ENCODE measurements at places on chromosomes 4 and X. TPM values are rescaled to one million over a fixed set of nuclear protein-coding genes. Genes with fewer than 3 reads are reported as not detected.
A peak's percentile ranks its signal among the peaks of the same experiment; 100 is the strongest.

Gene PABPC1L2B
- total RNA-seq = not detected

GRCh38 chrX:49041744-49042580, 1.2 kb downstream of the TFE3 start:
- no peaks in the 10 kb centered on the region for H3K27me3 ChIP-seq
- H3K4me3 ChIP-seq = peak overlapping the region; percentile 93
- peak overlapping the region; percentile 94 for H3K27ac ChIP-seq
- peaks cover 28% of the 10 kb centered on the region for H3K4me1 ChIP-seq
- peak; percentile 32 for DNase-seq

GRCh38 chr4:95537863-95538488, 10.8 kb downstream of the UNC5C start:
- no peaks in the 10 kb centered on the region for H3K36me3 ChIP-seq
- no peak overlapping the region for H3K27ac ChIP-seq
- H3K27me3 ChIP-seq = peaks cover 8% of the 10 kb centered on the region
- DNase-seq = no peak

- H3K4me3 ChIP-seq = no peak overlapping the region
- no peaks in the 10 kb centered on the region for H3K4me1 ChIP-seq
- no peak for DNase-seq
- no peaks in the 10 kb centered on the region for H3K36me3 ChIP-seq
Measured at GRCh38 chr4:24248674-24249630, 335.4 kb downstream of the DHX15 start.

Gene SPATA18
- not detected for total RNA-seq

DNA sequence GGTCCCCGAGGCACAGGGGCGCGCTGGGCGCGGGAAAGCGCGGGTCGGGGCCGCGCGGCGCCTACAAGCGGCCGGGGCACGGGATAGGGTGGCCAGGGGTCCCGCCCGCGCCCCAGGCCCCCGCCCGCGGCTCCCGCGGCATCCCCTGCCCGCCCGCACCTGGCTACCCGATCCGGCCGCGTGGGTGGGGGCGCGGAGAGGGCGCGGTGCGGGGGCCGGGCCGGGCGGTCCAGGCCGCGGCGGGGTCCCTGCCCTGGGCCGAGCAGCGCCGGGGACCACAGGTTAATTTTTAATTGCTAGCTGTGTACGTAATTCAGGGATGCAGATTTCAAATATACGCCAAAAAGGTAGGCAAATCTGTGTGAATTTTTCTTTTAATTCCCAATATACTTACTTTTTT, 44.3 kb upstream of the FAM47C start:
- DNase-seq = no peak
- H3K36me3 ChIP-seq = peaks cover 1% of the 10 kb centered on the region
- no peak overlapping the region for H3K4me3 ChIP-seq
- no peaks in the 10 kb centered on the region for H3K4me1 ChIP-seq
- H3K27ac ChIP-seq = no peak overlapping the region
- H3K27me3 ChIP-seq = no peaks in the 10 kb centered on the region

GRCh38 chr4:60709061-60709460, 491.1 kb upstream of the ADGRL3 start:
- DNase-seq = no peak
- no peak overlapping the region for H3K4me3 ChIP-seq
- no peaks in the 10 kb centered on the region for H3K36me3 ChIP-seq
- H3K27me3 ChIP-seq = no peaks in the 10 kb centered on the region

DNA sequence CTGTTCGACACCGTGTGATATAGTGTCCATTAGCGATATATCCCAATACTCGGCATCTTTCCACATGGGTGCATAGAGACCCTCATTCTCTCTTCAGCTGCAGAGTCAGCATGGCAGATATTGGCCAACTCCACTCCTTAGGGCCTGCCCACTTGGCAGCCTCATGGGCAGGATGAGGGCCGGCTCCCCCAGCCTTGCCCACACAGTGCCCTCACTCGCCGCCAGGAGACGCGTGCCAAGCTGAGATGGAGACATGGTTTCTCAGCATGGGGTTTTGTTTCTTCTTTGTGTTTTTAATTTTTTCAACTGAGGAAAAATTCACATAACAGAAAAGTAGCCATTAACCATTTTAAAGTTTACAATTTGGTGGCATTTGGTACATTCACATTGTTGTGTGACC, 5.3 kb upstream of the PLXNA3 start:
- no peak for DNase-seq
- no peaks in the 10 kb centered on the region for H3K27me3 ChIP-seq
- H3K4me1 ChIP-seq = peaks cover 4% of the 10 kb centered on the region
- no peak overlapping the region for H3K27ac ChIP-seq

GRCh38 chr4:188960411-188961093, 821.3 kb downstream of the TRIML1 start:
- no peaks in the 10 kb centered on the region for H3K36me3 ChIP-seq
- no peak for DNase-seq
- H3K27ac ChIP-seq = no peak overlapping the region
- no peak overlapping the region for H3K4me3 ChIP-seq

GRCh38 chr4:40264497-40264896, 67.7 kb downstream of the RHOH start:
- H3K36me3 ChIP-seq = no peaks in the 10 kb centered on the region
- H3K4me3 ChIP-seq = no peak overlapping the region
- H3K4me1 ChIP-seq = peaks cover 63% of the 10 kb centered on the region
- no peak overlapping the region for H3K27ac ChIP-seq

Gene CT45A3
- total RNA-seq = not detected

Gene USP51
- total RNA-seq = 1.1 TPM
